ENCODE measurements at places on chromosomes 2 and 18. TPM values are rescaled to one million over a fixed set of nuclear protein-coding genes. Genes with fewer than 3 reads are reported as not detected.

The SPP2 gene
- not detected for total RNA-seq

The PRKAG3 gene
- not detected for total RNA-seq

The SIX2 gene
- not detected for total RNA-seq

The SATB2 gene
- total RNA-seq = 7.9 TPM

The ACTG2 gene
- total RNA-seq = not detected

The SCG2 gene
- total RNA-seq = 10.3 TPM

The ST8SIA3 gene
- total RNA-seq = not detected

The FAM110C gene
- 0.30 TPM for total RNA-seq

The DPYSL5 gene
- total RNA-seq = 3.0 TPM

The CCNYL1 gene
- 7.6 TPM for total RNA-seq

The CCL20 gene
- not detected for total RNA-seq

The STARD6 gene
- 0.29 TPM for total RNA-seq

The RBMS1 gene
- 22.0 TPM for total RNA-seq

The TUBA3E gene
- total RNA-seq = not detected

The ATP6V1C2 gene
- 0.60 TPM for total RNA-seq

The TMEM178A gene
- total RNA-seq = 0.38 TPM

The PROKR1 gene
- not detected for total RNA-seq

The TUBA4B gene
- not detected for total RNA-seq

The GPR75 gene
- 2.4 TPM for total RNA-seq

The COPS9 gene
- 189 TPM for total RNA-seq

The ZAP70 gene
- total RNA-seq = not detected

The CIB4 gene
- not detected for total RNA-seq

The PTH2R gene
- total RNA-seq = 0.11 TPM

The MOB4 gene
- total RNA-seq = 14.8 TPM

The ACMSD gene
- total RNA-seq = not detected

The TRIM54 gene
- not detected for total RNA-seq

The ZNF804A gene
- total RNA-seq = 3.4 TPM

The MC5R gene
- total RNA-seq = 0.32 TPM

The GPR155 gene
- 0.72 TPM for total RNA-seq

The NEUROD1 gene
- not detected for total RNA-seq

The C1QL2 gene
- total RNA-seq = not detected

The RNF25 gene
- total RNA-seq = 21.9 TPM

Measured in A375 (cell line).